ENCODE measurements at places on chromosomes 1 and 21. TPM values are rescaled to one million over a fixed set of nuclear protein-coding genes. Genes with fewer than 3 reads are reported as not detected.

DNA sequence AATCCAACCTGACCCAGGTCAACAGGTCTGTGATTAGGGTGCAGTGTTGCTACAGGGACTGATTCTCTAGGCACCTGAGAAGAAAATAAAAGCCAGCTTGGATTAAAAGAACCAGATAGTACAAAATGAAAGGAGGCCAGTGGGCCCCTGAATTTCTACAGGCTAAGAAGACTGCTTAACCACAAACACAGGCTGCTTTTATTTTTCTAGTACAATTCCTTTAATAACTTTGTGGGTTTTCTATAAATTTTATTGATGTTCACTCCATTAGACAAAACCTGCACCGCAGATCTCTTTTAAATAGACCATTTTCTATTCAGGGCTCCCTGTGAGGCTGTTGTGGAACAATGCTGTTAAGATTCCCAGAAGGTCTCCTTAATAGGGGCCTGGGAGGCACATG is 9.7 kb upstream of the PRMT2 start:
- no peak overlapping the region for H3K27ac ChIP-seq
- H3K27me3 ChIP-seq, result no peaks in the 10 kb centered on the region
- H3K36me3 ChIP-seq, result no peaks in the 10 kb centered on the region

GRCh38 chr1:87451229-87451920 is 122.7 kb downstream of the LMO4 start:
- no peaks in the 10 kb centered on the region for H3K36me3 ChIP-seq
- no peak for DNase-seq
- no peak overlapping the region for H3K4me3 ChIP-seq

- no peaks in the 10 kb centered on the region for H3K4me1 ChIP-seq
- no peak overlapping the region for H3K4me3 ChIP-seq
- no peaks in the 10 kb centered on the region for H3K27me3 ChIP-seq
- no peak for DNase-seq
- H3K27ac ChIP-seq, result no peak overlapping the region
These were observed 273.7 kb upstream of the NFIA start for GRCh38 chr1:60808676-60809075.

OLIG2 gene
- not detected for polyA plus RNA-seq

DNA sequence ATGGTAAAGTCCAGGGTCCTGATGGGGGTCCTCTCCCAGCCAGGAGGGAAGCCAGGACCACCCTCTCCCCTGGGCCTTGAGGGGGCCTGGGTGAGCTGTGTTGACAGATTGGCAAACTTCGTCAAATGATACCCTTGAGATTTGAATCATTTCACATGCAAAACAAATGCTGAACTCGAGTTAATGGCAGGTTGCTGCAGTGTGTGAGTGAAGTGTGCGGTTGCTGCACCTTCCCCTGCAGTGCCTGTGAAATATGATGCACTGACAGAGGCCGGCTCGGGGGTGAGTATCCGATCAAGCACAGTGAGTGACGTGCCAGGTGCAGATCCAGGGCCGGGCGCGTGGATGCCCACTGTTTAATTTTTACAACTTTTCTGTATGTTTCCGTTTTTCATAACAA is 5.7 kb upstream of the KRTAP12-1 start:
- H3K27ac ChIP-seq, result no peak overlapping the region
- DNase-seq, result no peak
- H3K27me3 ChIP-seq, result no peaks in the 10 kb centered on the region
- no peaks in the 10 kb centered on the region for H3K4me1 ChIP-seq

FCAMR gene
- not detected for polyA plus RNA-seq

- H3K27ac ChIP-seq, result no peak overlapping the region
- no peaks in the 10 kb centered on the region for H3K36me3 ChIP-seq
- no peaks in the 10 kb centered on the region for H3K4me1 ChIP-seq
- no peak overlapping the region for H3K4me3 ChIP-seq
- no peaks in the 10 kb centered on the region for H3K27me3 ChIP-seq
- no peak for DNase-seq
These were observed 21.0 kb upstream of the PARP1 start for GRCh38 chr1:226428791-226429461.

SEMA4A gene
- polyA plus RNA-seq, result 4.4 TPM

- no peaks in the 10 kb centered on the region for H3K27me3 ChIP-seq
- no peaks in the 10 kb centered on the region for H3K36me3 ChIP-seq
- H3K27ac ChIP-seq, result no peak overlapping the region
- H3K4me3 ChIP-seq, result no peak overlapping the region
- no peak for DNase-seq
These were observed 5.5 kb downstream of the TRABD2B start for GRCh38 chr1:47991673-47992072.

- H3K27ac ChIP-seq, result no peak overlapping the region
- no peak overlapping the region for H3K4me3 ChIP-seq
- no peaks in the 10 kb centered on the region for H3K27me3 ChIP-seq
- no peaks in the 10 kb centered on the region for H3K36me3 ChIP-seq
These were observed 2.7 kb downstream of the DPT start for GRCh38 chr1:168726281-168726680.

GRCh38 chr1:58539553-58539952 is 7.0 kb downstream of the OMA1 start:
- no peak overlapping the region for H3K4me3 ChIP-seq
- H3K36me3 ChIP-seq, result no peaks in the 10 kb centered on the region
- H3K27me3 ChIP-seq, result no peaks in the 10 kb centered on the region
- no peak overlapping the region for H3K27ac ChIP-seq
- no peaks in the 10 kb centered on the region for H3K4me1 ChIP-seq

DNA sequence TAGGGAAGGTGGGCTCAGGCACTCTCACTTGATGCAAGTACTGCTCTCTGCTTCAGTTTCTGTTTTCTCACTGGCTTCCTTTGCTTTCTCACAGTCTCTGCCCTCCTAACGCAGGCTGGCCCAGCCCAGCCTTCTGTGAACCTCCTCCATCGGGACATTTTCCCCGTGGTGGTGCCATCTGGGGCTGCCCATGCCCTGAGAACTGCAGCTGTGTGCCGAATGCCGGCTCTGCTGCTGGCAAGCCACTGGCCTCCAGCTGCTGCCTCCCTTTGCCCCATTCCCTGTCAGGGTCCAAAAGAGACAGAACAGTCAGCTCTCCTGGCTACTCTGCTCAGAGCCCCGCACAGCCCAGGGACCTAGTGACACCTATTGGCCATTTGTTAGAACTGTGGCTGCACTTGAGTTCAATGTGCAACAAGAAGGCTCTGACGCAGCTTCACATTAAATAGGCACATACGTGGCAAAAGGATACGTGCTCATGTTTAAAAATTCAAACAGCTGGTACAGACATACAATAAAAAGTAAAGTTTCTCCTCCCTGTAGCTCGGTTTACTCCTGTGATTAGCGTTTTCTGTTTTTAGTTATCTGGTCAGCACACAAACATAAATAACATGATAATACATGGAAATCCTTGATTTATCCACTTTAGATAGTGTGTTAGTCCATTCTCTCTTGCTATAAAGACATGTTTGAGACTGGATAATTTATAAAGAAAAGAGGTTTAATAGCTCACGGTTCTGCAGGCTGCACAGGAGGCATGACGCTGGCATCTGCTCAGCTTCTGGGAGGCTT is 46.6 kb downstream of the FCRL5 start:
- H3K36me3 ChIP-seq, result no peaks in the 10 kb centered on the region
- DNase-seq, result peak; percentile 73
- H3K27ac ChIP-seq, result no peak overlapping the region
- no peak overlapping the region for H3K4me3 ChIP-seq
- H3K4me1 ChIP-seq, result no peaks in the 10 kb centered on the region
- H3K27me3 ChIP-seq, result no peaks in the 10 kb centered on the region

DNA sequence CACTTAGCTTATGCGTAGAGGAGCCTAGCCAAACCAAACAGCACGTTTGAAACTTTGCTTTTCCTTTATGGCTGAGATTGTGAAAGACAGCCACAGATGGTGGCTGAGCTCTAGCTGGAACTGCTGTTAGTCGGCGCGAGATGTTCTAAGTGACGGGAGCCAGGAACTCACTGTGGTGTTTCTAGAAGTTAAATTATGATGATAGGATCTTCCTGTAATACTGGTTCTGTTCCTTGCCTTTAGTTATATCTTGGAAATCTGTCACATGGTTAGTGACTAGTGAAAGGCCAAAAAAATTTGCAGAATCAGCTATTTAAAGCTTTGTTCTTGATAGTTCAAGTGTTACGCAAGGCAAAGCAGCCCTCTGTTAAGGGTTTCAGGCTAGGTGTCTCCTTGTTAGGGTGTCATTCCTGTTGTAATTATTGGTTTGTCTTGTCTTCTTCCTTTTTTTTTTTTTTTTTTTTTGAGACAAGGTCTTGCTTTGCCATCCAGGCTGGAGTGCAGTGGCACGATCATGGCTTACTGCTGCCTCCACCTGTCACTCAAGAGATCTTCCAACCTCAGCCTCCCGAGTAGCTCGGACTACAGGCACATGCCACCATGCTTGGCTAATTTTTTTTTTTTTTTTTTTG is 22.6 kb downstream of the AK4 start:
- no peaks in the 10 kb centered on the region for H3K4me1 ChIP-seq
- H3K27ac ChIP-seq, result no peak overlapping the region
- no peaks in the 10 kb centered on the region for H3K36me3 ChIP-seq
- no peak overlapping the region for H3K4me3 ChIP-seq

NMNAT2 gene
- polyA plus RNA-seq, result 1.3 TPM

GRCh38 chr1:181630398-181630797 is 147.1 kb downstream of the CACNA1E start:
- no peaks in the 10 kb centered on the region for H3K36me3 ChIP-seq
- no peak overlapping the region for H3K4me3 ChIP-seq
- no peak for DNase-seq
- peaks cover 6% of the 10 kb centered on the region for H3K4me1 ChIP-seq
- H3K27ac ChIP-seq, result no peak overlapping the region

GRCh38 chr1:54995835-54996234 is 2.9 kb upstream of the BSND start:
- H3K36me3 ChIP-seq, result no peaks in the 10 kb centered on the region
- no peak for DNase-seq
- no peaks in the 10 kb centered on the region for H3K27me3 ChIP-seq
- H3K4me3 ChIP-seq, result no peak overlapping the region

L1TD1 gene
- polyA plus RNA-seq, result 0.05 TPM

GRCh38 chr1:156963621-156964020 is 43.2 kb downstream of the LRRC71 start:
- no peak overlapping the region for H3K27ac ChIP-seq
- no peak overlapping the region for H3K4me3 ChIP-seq
- no peaks in the 10 kb centered on the region for H3K27me3 ChIP-seq
- H3K36me3 ChIP-seq, result no peaks in the 10 kb centered on the region
- no peaks in the 10 kb centered on the region for H3K4me1 ChIP-seq
- DNase-seq, result no peak

DNA sequence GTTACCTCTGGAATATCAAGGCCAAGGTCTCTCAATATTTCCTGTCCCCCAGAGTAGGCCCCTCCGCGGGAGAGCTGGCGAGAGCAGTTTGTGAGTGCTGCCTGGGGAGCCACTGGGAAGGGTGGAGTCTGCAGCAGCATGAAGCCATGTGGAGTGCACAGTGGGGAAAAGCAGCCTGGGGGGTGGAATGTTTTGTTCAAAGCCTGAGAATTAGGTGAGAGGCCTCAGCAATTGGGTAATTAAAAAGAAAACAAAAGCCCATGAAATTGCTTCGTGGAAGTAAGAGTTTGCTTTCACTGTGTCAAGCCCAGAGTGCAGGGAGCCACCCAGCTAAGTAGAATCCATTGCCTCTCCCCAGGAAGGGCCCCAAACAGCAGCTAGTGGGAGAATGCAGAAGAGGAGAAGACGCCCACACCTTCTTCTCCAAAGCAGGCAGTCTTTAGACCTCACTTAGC is 30.2 kb upstream of the DISC1 start:
- H3K36me3 ChIP-seq, result no peaks in the 10 kb centered on the region
- H3K27ac ChIP-seq, result no peak overlapping the region
- no peaks in the 10 kb centered on the region for H3K27me3 ChIP-seq
- no peak for DNase-seq
- no peak overlapping the region for H3K4me3 ChIP-seq

MASP2 gene
- polyA plus RNA-seq, result not detected

Measured in pancreas (tissue), 10 donors.